ENCODE measurements at places on chromosomes 3 and 15.

DNA sequence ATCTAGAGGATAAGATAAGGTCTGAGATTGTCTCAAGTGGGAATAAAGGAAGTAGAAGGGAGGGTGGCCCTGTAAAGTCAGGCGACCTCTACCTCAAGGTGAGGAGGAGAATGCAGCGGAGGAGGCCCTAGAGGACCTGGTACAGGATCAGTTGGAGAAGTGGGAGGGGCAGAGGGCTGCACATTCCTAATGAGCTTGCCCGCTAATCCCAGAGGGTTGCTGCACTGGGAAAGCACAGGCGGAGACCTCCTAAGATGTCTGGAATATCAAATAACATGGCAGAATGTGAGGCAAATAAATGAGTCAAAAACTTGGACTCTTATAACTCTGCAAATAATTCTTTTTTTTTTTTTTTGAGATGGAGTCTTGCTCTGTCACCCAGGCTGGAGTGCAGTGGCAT lies 30.2 kb upstream of the VPS8 start:
- no peak for DNase-seq

DNA sequence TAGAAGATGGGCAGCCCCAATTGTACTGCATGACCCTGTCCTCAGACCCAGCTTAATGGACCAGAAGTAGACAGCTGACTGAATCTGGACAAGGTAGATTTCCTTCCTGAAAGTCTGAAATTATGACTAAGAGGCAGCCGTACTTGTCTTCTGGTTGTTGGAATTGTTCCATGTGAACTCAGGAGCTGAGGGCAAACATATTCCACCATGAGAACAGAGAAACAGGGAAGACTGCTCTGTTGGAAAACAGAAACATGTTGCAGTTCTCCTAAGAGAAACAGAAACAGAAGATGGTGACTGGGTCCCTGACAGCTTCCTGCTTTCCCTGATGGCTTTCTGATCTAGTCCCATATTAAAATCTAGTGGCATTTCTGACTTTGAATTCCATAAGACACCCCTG lies 24.1 kb downstream of the POPDC2 start:
- DNase-seq, result no peak

- peak; percentile 30 for DNase-seq
These were observed 103.8 kb upstream of the IL12A start for GRCh38 chr3:159884661-159885402.

GRCh38 chr3:123919353-123919752 lies 35.2 kb upstream of the MYLK start:
- no peak for DNase-seq

DNA sequence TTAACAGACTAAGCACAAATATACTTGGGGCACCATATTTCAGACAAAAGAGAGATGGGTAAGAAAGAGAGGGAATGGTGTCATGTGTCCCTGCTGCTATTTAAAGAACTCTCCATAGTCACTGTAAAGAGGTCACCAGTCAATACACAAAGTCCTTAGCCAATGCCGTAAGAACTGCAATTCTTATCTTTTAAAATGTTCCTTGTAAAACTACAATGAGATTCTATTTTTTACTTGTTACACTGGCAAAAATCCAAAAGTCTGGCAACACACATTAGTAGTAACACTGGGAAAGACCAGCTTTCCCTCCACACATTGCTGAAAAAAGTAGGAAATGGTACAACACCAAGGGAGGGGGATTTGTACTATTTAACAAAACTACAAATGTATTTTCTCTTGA lies 189.4 kb downstream of the TBC1D5 start:
- no peak for DNase-seq

GRCh38 chr15:54582863-54583643 lies 604.8 kb downstream of the UNC13C start:
- DNase-seq, result no peak

- no peak for DNase-seq
These were observed 437.8 kb downstream of the ZIC1 start for GRCh38 chr3:147846854-147847478.

- no peak for DNase-seq
These were observed 43.5 kb downstream of the FMN1 start for GRCh38 chr15:33150971-33151370.

GRCh38 chr3:102078401-102078800 lies 229.1 kb downstream of the NFKBIZ start:
- no peak for DNase-seq

DNA sequence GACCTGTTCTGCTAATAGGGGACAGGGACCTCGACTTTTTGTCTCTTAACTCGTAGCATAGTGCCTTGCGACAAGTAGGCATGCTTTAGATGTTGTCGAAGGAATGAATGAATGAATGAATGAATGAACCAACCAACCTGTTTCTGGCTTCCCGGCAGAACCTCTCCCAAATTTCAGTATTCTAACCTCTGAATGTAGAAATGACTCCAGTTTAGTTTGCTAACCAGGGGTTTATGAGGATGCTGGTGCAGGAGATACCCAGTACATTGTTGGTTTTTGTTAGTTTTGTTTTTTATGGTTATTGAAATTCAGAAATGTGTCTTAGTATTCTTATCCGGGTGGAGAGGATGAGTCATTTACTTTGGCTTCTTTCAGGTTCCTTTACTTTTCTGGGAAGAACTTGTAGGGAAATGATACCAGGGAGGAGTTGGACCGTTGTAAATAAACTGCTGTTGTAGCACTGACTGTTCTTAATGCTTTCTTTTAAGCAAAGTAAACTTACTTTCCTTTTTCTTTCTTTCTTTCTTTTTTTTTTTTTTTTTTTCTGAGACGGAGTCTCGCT lies 29.6 kb upstream of the EHHADH start:
- DNase-seq, result no peak

GRCh38 chr15:48814286-48814685 lies 3.4 kb upstream of the CEP152 start:
- no peak for DNase-seq

- DNase-seq, result no peak
These were observed 256.0 kb upstream of the STAC start for GRCh38 chr3:36124118-36124796.

DNA sequence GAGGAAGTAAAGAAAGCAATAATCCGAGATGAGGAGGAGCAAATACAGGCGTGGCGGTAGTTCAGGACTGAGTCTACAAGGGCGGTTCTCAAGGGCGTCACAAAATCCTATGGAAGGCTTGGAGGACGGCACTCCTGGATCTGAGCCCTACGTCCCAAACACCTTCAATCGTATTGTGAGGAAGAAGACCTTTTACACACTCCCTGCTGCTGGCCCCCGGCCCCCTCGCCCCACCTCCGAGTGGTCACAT lies 747 bp downstream of the PLD1 start:
- no peak for DNase-seq

- DNase-seq, result no peak
These were observed 75.4 kb downstream of the PFN2 start for GRCh38 chr3:149895339-149895738.

GRCh38 chr3:41148478-41148877 lies 50.8 kb upstream of the CTNNB1 start:
- DNase-seq, result no peak

DNA sequence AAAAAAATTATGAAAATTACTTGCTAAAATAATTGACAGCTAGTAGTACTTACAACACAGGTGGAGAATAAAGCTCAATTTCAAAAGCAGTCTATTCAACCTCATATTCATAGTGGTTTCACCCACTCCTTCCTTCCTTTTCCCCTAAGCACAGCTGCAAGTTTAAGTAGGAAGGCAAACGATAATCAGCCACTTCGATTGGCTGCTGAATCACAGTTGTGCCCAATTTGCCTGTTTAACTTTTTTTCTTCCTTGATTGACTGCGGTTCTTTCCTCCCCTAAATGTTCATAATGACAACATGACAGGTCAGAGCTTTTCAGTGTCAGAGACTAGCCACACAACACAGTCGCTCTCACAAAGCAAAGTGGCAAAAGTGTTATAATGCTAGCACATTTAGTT lies 468.0 kb upstream of the GBE1 start:
- no peak for DNase-seq

DNA sequence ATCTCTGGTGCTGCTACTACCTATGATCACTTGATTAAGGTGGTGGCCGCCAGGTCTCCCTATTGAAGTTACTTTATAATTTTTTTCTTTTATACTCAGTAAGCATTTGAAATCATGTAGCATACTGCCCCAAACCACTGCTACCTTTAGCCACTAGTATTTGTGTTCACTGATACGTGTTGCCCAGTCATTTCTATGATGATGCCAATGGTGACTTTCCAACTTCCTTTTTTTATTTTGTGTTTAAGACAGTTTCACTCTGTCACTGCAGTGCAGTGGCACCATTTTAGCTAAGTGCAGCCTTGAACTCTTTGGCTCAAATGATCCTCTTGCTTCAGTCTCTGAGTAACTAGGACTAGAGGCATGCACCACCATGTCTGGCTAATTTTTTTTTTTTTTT lies 598.2 kb downstream of the NAALADL2 start:
- no peak for DNase-seq
